ENCODE measurements at places on chromosomes 6 and 20.

- DNase-seq, result no peak
Measured at GRCh38 chr20:59939879-59940128, 301 bp downstream of the PPP1R3D start.

DNA sequence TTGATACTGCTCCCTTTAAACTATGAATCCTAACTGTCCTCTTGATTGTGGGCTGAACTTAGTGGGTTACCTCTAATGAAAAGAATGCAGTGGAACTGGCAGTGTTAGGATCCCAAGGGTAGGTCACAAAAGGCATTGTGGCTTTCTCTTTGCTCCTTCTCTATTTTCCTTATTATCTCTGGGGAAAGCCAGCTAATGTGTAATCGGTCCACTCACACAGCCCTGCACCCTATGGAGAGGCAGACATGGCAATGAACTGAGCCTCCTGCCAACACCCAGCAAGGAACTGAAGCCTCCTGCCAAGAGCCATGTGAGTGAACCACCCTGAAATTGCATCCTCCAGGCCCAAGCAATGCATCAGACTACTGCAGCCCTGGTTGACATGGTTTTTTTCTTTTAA lies 24.6 kb upstream of the ZNF133 start:
- DNase-seq, result no peak

DNA sequence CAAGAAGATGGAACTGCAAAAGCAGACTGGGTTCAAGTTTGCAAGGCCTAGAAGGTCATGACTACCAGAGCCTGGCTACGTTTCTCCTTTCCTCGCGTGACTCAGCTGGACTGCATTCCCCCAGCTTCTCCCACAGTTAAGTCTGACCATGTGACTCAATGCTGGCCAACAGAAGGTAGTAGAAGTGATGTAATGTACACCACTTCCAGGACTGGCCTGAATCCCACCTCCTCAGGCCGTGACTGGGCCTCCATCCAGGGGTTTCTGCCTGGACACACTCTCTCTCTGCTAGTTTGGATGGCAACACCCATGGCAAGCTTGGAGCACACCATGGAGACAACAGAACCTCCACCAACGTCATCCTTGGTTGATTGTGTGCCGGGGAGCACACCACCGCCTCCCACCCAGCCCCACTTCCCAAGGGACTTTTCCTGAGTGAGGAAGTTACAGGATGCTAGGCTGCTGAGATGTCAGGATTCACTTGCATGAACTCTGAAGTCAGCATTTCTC lies 112.0 kb upstream of the CDYL start:
- DNase-seq, result peak; percentile 13

DNA sequence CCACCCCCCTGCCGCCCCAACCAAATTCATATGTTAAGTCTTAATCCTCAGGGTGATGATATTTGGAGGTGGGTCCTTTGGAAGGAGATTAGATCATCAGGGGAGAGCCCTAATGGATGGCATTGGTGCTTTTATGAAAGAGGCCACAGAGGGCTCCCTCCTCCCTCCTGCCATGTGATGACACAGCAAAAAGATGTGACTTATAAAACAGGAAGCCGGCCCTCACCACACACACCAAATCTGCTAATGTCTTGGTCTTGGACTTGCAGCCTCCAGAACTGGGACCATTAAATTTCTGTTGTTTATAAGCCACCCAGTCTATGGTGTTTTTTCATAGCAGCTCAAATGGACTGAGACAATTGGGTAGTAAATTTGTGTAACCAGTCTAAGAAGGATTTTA lies 176.3 kb downstream of the ADGRG6 start:
- no peak for DNase-seq

GRCh38 chr6:165222315-165223025 lies 86.9 kb downstream of the C6orf118 start:
- no peak for DNase-seq

GRCh38 chr6:77133031-77133430 lies 330.3 kb downstream of the HTR1B start:
- DNase-seq, result no peak

GRCh38 chr20:1286267-1287024 lies 20.4 kb downstream of the SNPH start:
- DNase-seq, result no peak

DNA sequence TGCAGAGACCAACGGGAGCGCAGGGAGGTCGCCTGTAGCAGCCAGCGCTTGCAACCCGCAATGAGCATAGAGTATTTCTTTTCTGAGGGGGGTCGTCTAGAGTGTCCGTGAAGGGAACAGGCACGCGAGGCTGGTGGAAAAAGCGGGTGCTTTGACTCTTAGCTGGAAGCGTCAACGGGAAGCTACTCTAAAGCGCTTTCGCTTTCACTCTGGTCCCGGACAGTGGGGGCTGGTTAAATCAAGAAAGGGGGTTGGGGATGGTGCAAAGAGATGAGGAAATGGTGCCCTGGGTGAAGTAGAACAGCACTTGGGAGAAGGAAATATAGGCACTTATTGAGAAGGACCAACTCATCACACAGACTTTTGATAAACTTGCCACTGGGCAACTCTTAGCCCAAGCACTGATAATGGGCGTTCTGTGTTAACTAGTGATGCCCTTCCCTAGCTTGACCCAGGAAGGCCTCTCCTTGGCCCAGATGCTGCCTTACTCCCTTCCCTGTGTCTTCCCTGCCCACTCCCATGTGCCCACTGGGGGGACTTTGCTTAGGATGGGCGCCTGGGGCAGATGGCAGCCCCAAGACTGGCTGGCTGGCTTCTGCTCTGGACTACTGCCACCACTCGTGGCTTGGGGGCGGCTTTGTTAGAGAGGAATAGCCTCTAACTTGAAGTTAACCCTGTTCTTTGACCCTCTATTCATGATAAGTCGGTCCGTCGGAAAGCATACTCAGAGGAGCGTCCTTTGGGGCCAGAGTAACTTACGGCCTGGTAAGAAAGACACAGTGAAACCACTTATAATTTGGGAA lies 585 bp downstream of the PSMB9 start:
- no peak for DNase-seq

DNA sequence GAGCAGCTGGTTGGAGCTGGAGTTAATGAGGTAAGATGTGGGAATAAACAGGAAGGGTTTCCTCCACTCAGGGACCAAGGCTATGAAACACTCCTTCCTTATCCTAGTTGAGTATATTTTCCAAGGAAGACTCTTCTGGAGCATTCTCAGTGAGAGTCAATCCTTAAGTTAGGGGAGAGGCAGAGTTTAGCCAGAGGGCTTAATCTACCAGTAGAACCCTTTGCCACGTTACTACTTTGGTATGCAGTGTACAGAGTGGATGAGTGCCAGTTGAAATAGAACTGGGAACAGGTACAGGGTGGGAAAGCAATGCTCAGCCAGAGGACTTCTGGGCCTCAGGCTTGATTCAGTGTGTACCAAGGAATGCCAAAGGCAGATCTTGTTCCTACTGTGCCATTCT lies 114.3 kb downstream of the UBE3D start:
- no peak for DNase-seq

DNA sequence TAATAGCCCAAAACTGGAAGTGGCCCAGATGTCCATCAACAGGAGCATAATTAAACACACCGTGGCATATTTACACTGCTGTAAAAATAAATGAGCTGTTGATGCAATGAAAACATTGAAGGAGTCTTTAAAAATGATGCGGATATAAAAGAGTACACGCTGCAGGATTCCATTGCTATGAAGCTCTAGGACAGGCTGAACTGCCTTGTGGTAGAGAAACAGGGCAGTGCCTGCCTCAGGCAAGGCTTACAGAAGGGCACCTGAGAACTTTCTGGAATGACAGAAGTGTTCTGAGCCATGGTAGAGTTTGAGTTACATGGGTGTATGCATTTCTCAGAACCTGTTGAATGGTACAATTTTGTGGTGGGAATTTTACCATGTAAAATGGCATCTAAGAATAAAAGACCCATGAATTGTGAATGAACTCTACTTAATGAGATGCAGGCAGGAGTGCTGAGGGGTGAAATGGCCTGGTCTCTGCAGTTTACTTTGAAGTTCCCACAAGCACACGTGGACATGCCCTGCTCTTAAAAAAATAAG lies 45.3 kb upstream of the RIN2 start:
- DNase-seq, result no peak

DNA sequence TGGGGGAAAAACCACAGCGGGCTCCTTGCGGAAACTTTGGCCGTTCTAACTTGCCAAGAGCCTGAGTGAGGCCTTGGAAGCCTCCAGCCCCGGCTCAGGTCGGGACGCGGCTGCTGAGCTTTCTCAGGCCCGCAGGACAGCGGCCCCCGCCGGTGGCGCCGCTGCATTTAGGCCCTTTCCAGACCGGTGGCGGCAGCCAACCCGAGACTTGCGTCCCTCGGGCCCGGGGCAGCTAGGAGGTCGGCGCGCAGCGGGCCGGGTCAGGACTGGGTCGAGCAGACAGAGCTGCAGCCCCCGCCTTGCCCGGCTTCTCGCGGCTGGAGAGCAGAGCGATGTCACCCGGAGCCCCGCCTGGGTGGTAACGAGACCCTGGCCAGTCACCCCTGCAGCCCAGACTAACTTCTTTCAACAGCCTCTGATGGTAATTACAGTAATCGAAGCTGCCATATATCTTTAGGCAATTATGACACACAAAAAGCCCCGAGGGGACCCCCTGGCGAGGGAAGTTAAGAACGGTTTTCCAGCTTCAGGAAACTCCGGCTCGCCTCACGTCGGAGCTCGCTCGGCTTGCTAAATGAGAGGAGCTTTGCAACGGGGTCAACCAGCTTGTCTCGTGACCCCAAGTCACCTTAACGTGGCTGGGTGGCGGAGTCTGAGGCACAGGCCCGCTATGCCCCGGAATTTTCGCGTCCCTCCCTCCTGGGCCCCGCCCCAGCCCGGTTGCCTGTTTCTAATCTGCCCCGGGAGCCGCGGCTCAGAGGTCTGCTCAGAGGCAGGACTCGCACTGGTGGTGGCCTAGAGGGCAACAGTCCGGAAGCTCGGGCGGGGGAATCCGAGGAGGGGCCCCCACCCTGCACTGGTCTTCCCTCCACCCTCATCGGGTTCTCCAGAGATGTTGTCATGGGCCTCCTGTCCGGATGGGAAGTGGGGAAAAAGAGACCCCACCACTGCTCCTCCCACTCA lies 3.0 kb downstream of the NR2E1 start:
- no peak for DNase-seq
